ENCODE measurements at places on chromosomes 7 and 10.

DNA sequence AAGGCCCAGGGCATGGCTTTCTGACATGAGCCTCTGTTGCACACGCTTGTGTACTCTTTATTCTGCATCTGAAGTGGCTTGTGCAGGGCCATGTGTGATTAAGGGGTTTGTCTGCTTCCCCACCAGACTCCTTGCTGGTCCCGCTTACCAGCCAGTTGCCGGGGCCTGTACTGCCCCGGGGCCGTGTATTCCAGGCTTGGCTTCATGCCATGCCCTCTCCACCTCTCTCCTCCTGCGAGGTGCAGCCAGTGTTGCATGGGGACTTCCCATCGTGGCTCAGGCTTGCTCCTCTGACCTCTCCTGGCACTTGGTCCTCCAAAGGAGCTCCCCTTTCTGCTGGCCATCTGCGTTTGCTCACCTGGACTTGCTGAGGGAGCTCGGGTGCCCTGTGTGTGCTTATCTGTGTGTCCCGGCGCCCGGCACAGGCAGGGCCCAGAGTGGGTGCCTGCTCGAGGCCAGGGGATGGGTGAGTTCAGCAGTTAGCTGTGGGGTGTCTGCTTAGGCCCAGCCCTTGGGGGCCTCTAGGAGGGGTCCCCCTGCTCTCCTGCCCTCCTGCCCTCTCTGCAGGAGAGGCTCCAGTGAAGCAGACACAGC, 11.0 kb upstream of the C10orf143 start:
- H3K27me3 ChIP-seq = no peaks in the 10 kb centered on the region
- H3K36me3 ChIP-seq = no peaks in the 10 kb centered on the region
- no peak overlapping the region for H3K4me3 ChIP-seq
- no peak for DNase-seq
- H3K27ac ChIP-seq = no peak overlapping the region

DNA sequence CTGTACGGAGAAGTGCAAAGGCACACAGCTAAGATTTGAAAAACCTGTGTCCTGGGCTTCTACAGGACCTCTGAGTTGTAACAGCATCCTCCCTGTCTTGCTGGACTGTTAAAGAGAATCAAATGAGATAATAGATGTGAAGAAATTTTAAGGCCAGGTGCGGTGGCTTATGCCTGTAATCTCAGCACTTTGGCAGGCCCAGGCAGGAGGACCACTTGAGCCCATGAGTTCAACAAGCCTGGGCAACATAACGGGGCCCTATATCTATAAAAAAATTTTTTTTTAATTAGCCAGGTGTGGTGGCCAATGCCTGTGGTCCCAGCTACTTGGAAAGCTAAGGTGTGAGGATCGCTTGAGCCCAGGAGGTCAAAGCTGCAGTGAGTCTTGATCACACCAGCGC, 2.9 kb upstream of the ARHGAP21 start:
- no peak overlapping the region for H3K4me3 ChIP-seq
- peaks cover 11% of the 10 kb centered on the region for H3K4me1 ChIP-seq
- DNase-seq = no peak
- no peaks in the 10 kb centered on the region for H3K27me3 ChIP-seq
- peaks cover 2% of the 10 kb centered on the region for H3K36me3 ChIP-seq
- H3K27ac ChIP-seq = no peak overlapping the region

GRCh38 chr7:78296046-78296597, 497.5 kb downstream of the PHTF2 start:
- DNase-seq = no peak
- H3K4me1 ChIP-seq = peaks cover 36% of the 10 kb centered on the region
- H3K36me3 ChIP-seq = no peaks in the 10 kb centered on the region
- H3K4me3 ChIP-seq = no peak overlapping the region
- H3K27ac ChIP-seq = peak overlapping the region; percentile 66

DNA sequence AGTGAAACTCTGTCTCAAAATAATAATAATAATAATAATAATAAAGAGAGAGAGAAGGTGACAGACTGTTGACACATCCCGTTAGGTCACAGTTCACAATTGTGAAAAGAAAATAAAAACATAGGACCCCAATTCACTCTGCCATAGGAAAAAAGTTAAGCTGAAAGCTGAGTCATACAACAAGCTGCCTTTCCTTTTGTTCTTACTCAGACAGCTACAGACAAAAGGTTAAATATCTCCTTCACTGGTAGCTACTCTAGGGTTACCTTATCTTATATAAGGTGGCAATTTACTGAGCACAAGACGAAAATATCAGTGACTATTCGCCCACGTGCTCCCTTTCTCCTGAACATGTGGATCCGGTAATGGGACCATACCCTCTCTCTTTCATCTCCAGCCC, 17.5 kb downstream of the TUBAL3 start:
- no peak for DNase-seq
- no peaks in the 10 kb centered on the region for H3K4me1 ChIP-seq
- peaks cover 10% of the 10 kb centered on the region for H3K36me3 ChIP-seq
- peaks cover 7% of the 10 kb centered on the region for H3K27me3 ChIP-seq
- no peak overlapping the region for H3K27ac ChIP-seq
- H3K4me3 ChIP-seq = no peak overlapping the region

GRCh38 chr7:128869944-128870285, 7.3 kb downstream of the ATP6V1F start:
- H3K36me3 ChIP-seq = peaks cover 10% of the 10 kb centered on the region
- no peak overlapping the region for H3K27ac ChIP-seq
- H3K27me3 ChIP-seq = no peaks in the 10 kb centered on the region
- peak overlapping the region; percentile 58 for H3K4me3 ChIP-seq
- DNase-seq = no peak
- peaks cover 24% of the 10 kb centered on the region for H3K4me1 ChIP-seq

DNA sequence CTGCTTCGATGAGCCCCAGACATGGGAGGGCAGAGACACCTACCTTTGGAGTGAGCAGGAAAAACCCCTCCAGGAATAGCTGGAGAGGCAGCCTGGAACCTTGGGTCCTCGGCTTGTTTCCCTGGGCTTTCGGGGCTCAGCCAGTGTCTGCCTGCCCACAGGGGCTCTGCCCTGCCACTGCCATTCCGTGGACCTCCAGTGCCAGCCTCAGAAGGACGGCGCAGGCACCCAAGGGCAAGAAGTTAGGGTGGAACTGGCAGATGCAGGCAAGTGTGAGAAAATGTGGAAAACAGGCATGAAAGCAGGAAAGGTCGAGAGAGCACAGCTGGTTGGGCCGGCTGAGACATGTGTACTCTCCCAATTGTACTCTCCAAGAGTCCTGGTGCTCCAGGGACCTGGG, 281.5 kb downstream of the GRID1 start:
- H3K27ac ChIP-seq = no peak overlapping the region
- H3K27me3 ChIP-seq = peaks cover 17% of the 10 kb centered on the region
- H3K36me3 ChIP-seq = no peaks in the 10 kb centered on the region
- no peak overlapping the region for H3K4me3 ChIP-seq
- H3K4me1 ChIP-seq = no peaks in the 10 kb centered on the region
- peak; percentile 70 for DNase-seq

DNA sequence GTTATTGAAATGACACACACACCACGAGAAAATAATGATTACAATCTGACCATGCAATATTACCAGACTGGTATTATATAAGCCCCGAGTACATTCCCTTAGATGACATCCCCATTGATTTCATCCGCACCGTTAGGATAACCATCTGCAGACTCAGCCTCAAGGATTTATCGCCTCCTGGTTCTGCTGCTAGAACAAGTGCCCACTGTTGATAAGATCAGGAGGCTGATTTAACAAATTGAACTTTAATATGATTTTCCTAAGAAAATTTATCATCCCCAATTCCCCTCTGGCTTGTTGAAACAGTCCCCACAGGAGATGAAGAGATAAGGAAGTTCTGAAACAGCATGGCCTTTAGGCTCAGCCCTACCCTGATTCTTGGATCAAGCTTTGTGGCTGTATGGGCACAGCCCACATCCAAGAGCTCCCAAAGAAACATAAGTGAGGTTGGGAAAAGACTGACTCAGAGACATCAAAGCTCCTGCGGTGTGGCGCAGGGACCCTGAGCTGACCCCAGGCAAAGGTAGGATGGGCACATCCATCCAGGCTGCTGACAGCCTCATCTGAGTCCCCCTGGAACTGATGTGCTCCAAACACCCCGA, 59.2 kb upstream of the CHCHD3 start:
- no peak overlapping the region for H3K27ac ChIP-seq
- no peaks in the 10 kb centered on the region for H3K4me1 ChIP-seq
- no peak overlapping the region for H3K4me3 ChIP-seq
- no peak for DNase-seq
- H3K27me3 ChIP-seq = peaks cover 23% of the 10 kb centered on the region

DNA sequence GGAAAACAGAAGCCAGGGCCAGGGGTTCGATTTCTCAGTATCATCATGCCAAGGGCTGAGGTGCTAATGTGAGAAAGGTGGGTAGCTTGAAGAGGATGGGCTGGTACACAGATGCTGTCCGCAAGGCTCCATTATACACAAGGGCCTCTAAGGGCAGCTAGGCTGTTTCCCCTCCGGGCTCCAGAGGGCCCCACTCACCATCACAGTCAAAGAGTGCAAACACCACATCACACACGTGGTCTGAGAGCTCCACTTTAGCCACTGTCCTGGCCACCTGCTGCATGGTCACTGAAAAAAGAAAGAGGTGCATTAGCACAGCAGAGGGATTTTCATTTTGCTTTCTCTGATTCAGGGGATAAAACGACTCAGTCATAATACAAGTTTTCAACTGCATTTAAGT, 20.9 kb upstream of the DNAJB12 start:
- no peak overlapping the region for H3K27ac ChIP-seq
- H3K4me3 ChIP-seq = no peak overlapping the region
- no peak for DNase-seq
- peaks cover 4% of the 10 kb centered on the region for H3K36me3 ChIP-seq
- no peaks in the 10 kb centered on the region for H3K27me3 ChIP-seq

DNA sequence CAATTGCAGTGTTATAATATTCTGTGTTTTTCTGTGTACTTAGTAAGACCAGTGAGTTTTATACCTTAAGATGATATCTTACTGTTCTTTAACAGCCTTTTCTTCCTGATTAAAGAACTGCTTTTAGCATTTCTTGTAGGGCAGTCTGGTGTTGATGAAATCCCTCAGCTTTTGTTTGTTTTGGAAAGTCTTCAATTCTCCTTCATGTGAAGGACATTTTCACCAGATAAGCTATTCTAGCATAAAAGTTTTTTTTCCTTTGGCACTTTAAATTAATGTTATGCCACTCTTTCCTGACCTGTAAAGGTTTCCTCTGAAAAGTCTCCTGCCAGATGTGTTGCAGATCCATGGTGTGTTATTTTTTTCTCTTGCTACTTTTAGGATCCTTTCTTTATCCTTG, 1059.8 kb downstream of the LRMDA start:
- no peak for DNase-seq
- peaks cover 29% of the 10 kb centered on the region for H3K4me1 ChIP-seq
- H3K36me3 ChIP-seq = peaks cover 32% of the 10 kb centered on the region
- peak overlapping the region; percentile 95 for H3K27ac ChIP-seq
- H3K4me3 ChIP-seq = no peak overlapping the region
- H3K27me3 ChIP-seq = no peaks in the 10 kb centered on the region

GRCh38 chr10:2908851-2909630, 158.3 kb upstream of the PFKP start:
- H3K36me3 ChIP-seq = no peaks in the 10 kb centered on the region
- H3K27ac ChIP-seq = no peak overlapping the region
- no peaks in the 10 kb centered on the region for H3K4me1 ChIP-seq

- H3K27me3 ChIP-seq = peaks cover 21% of the 10 kb centered on the region
- DNase-seq = no peak
- H3K36me3 ChIP-seq = no peaks in the 10 kb centered on the region
- H3K27ac ChIP-seq = no peak overlapping the region
- peaks cover 5% of the 10 kb centered on the region for H3K4me1 ChIP-seq
Measured at GRCh38 chr10:75427951-75428350, 3.5 kb upstream of the LRMDA start.

- H3K27me3 ChIP-seq = no peaks in the 10 kb centered on the region
- no peak overlapping the region for H3K27ac ChIP-seq
- no peaks in the 10 kb centered on the region for H3K36me3 ChIP-seq
- no peak for DNase-seq
- H3K4me1 ChIP-seq = no peaks in the 10 kb centered on the region
Measured at GRCh38 chr7:33799766-33800165, 105.6 kb upstream of the BMPER start.

- H3K4me1 ChIP-seq = peaks cover 61% of the 10 kb centered on the region
- peak overlapping the region; percentile 38 for H3K4me3 ChIP-seq
- peak overlapping the region; percentile 98 for H3K27ac ChIP-seq
- H3K27me3 ChIP-seq = no peaks in the 10 kb centered on the region
Measured at GRCh38 chr7:4748231-4748681, 27.2 kb upstream of the AP5Z1 start.

DNA sequence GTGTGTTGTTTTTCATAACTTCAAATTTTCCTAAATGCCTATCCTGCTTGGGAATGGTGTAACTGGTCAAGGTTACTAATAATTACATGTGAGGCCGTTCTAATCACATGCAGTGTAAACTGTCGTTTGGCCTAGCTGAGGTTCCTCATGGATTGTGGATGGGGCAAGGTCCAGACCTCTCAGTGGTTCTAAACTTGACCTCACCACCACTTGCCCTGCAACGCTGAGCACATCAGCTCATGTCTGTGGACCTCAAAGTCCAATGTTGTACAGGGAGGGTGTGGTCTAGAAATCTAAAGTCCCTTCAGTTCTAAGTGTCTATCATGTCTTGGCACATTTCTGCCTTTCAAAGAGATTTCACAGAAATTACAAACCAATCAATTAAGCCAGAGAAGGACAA, 15.6 kb downstream of the RBP3 start:
- peaks cover 1% of the 10 kb centered on the region for H3K36me3 ChIP-seq
- H3K4me1 ChIP-seq = no peaks in the 10 kb centered on the region
- H3K4me3 ChIP-seq = no peak overlapping the region
- H3K27ac ChIP-seq = no peak overlapping the region
- peaks cover 5% of the 10 kb centered on the region for H3K27me3 ChIP-seq

GRCh38 chr10:97520520-97520919, 21.8 kb downstream of the UBTD1 start:
- no peak overlapping the region for H3K27ac ChIP-seq
- no peaks in the 10 kb centered on the region for H3K27me3 ChIP-seq
- peaks cover 38% of the 10 kb centered on the region for H3K4me1 ChIP-seq

Measured in chondrocyte (in vitro differentiated cells).